ENCODE measurements at places on chromosomes 3 and 15. TPM values are rescaled to one million over a fixed set of nuclear protein-coding genes. Genes with fewer than 3 reads are reported as not detected.

The RBPMS2 gene
- total RNA-seq, result 95.2 TPM

The CHRM5 gene
- total RNA-seq, result not detected

The ESYT3 gene
- 10.2 TPM for total RNA-seq

The THOC7 gene
- 103 TPM for total RNA-seq

GRCh38 chr3:46660003-46660402 is 33.5 kb downstream of the ALS2CL start:
- DNase-seq, result peak; percentile 47
- H3K4me1 ChIP-seq, result peaks cover 9% of the 10 kb centered on the region
- no peak overlapping the region for H3K4me3 ChIP-seq

DNA sequence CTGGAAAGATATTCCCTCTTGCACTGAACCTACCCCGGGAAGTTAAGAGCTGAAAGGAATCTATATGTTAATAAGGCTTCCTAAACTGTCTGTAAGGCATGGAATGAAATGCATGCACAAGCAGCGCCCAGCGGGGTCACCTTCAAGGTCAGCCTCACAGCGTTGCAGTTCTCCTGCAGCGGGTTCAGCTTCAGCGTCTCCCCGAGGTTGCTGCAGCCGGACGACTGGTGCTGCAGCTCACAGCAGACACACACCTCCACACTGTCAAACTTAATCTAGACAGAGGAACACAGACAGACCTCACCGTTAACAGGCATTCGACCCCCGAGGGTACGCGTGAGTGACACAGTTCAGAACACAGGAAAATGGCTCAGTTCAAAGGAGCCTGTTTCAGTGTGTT is 73.3 kb downstream of the NSMCE3 start:
- DNase-seq, result peak; percentile 59
- no peak overlapping the region for H3K4me3 ChIP-seq
- H3K4me1 ChIP-seq, result peaks cover 6% of the 10 kb centered on the region

DNA sequence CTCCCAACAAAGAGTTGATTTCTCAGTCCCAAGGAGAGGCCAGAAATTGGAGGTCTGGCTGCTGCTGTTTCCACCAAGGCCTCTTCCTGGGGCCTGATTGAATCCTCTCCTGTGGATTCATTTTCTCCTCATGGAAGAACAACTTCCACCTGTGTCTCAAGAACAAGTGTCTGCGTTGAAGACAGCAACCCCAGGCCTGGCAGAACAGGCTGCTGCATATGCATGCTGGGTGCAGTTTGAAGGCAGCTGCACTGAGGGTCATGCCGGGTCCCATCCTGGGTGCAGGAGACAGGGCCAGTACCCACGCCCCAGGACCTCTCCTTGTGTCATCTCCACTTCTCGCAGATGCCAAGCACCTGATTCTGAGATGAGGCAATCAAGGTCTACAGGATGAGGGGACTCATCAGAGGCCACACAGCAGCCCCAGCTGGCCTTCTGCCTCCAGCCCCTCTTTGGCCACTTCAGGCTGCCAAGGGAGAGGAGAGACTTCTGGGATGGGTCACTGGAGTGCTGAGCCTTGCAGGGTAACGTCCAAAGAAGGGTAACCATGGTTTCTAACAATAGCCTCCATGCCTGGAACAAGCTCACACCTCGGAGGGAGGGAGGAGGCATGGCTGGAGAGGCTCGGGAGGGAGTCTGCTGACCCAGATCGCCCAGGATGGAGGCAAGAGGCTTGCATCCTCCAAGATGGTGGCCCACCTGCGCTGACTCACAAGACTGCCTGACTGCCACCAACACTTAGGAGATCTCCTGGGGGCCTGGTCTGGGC is 30.0 kb downstream of the HCN4 start:
- H3K36me3 ChIP-seq, result no peaks in the 10 kb centered on the region
- H3K4me3 ChIP-seq, result no peak overlapping the region
- DNase-seq, result no peak
- H3K4me1 ChIP-seq, result no peaks in the 10 kb centered on the region
- no peak overlapping the region for H3K27ac ChIP-seq

- no peaks in the 10 kb centered on the region for H3K4me1 ChIP-seq
- no peak overlapping the region for H3K27ac ChIP-seq
- H3K36me3 ChIP-seq, result peaks cover 3% of the 10 kb centered on the region
- no peak overlapping the region for H3K4me3 ChIP-seq
Observed at GRCh38 chr15:31560643-31561042, 234.0 kb downstream of the KLF13 start.

GRCh38 chr3:105828703-105829102 is 40.1 kb downstream of the CBLB start:
- H3K4me3 ChIP-seq, result no peak overlapping the region
- H3K4me1 ChIP-seq, result no peaks in the 10 kb centered on the region
- H3K27ac ChIP-seq, result no peak overlapping the region
- H3K27me3 ChIP-seq, result no peaks in the 10 kb centered on the region
- DNase-seq, result no peak
- H3K36me3 ChIP-seq, result no peaks in the 10 kb centered on the region

DNA sequence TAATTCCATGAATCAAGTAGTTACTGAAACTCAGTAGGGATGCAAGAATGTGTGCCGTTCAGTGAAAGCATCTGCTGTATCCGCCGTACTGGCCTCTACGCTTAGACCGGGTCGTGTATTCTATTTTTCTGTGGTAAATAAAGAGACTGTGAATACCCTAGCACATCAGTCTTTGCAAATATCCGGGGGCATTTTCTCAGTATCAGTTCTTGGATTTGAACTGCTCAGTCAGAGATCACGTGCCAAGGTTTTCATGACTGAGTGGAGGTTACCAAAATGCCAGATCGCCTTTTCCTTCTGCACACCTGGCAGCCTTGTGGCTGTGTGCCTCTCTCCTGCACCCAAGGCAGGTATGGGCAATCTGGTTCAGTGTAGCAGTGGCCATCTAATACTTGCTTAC is 377.0 kb downstream of the OCA2 start:
- H3K27me3 ChIP-seq, result no peaks in the 10 kb centered on the region
- no peaks in the 10 kb centered on the region for H3K36me3 ChIP-seq
- DNase-seq, result no peak
- no peak overlapping the region for H3K27ac ChIP-seq

DNA sequence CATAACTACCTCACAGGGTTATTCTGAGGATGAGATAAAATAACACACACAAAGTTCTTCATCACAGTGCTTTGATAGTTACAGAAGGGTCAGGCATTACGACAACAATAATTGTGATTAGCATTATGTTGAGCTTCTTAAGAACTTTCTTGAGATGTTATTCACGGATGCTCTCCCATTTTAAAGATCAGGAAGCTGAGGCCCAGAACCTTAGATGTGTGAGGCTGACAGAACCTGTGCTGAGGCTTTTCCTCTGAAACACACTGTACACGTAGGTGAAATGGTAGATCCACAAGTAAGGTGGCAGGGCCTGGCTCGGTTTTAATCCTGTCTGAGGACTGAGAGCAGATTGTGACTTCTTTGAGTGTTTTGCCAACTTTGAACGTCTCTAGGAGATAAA is 211.2 kb upstream of the BHLHE40 start:
- no peaks in the 10 kb centered on the region for H3K27me3 ChIP-seq
- H3K4me1 ChIP-seq, result no peaks in the 10 kb centered on the region
- no peaks in the 10 kb centered on the region for H3K36me3 ChIP-seq
- H3K27ac ChIP-seq, result no peak overlapping the region
- no peak overlapping the region for H3K4me3 ChIP-seq

- no peaks in the 10 kb centered on the region for H3K4me1 ChIP-seq
- no peak overlapping the region for H3K4me3 ChIP-seq
- H3K36me3 ChIP-seq, result no peaks in the 10 kb centered on the region
- H3K27me3 ChIP-seq, result no peaks in the 10 kb centered on the region
Observed at GRCh38 chr3:151769175-151769574, 35.4 kb downstream of the AADACL2 start.

DNA sequence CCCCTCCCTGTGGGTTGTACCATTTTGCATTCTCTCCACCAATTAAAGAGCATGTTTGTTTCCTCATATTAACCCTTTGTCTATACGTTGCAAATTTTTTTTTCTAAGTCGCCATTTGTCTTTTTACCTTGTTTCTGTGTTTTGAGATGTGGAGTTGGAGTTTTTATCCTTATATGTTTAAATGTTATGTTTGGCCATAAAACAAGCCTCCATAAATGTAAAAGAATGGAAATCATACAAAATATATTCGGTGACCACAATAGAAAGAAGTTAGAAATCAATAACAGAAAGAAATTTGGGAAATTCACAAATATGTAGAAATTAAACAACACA is 29.2 kb downstream of the LRRK1 start:
- H3K4me3 ChIP-seq, result no peak overlapping the region
- no peaks in the 10 kb centered on the region for H3K4me1 ChIP-seq
- no peaks in the 10 kb centered on the region for H3K36me3 ChIP-seq
- H3K27ac ChIP-seq, result no peak overlapping the region

Data from endodermal cell (in vitro differentiated cells).